ENCODE measurements at places on chromosomes 6 and 20.

GRCh38 chr20:3398681-3399252 is 8.7 kb downstream of the DNAAF9 start:
- DNase-seq: no peak

DNA sequence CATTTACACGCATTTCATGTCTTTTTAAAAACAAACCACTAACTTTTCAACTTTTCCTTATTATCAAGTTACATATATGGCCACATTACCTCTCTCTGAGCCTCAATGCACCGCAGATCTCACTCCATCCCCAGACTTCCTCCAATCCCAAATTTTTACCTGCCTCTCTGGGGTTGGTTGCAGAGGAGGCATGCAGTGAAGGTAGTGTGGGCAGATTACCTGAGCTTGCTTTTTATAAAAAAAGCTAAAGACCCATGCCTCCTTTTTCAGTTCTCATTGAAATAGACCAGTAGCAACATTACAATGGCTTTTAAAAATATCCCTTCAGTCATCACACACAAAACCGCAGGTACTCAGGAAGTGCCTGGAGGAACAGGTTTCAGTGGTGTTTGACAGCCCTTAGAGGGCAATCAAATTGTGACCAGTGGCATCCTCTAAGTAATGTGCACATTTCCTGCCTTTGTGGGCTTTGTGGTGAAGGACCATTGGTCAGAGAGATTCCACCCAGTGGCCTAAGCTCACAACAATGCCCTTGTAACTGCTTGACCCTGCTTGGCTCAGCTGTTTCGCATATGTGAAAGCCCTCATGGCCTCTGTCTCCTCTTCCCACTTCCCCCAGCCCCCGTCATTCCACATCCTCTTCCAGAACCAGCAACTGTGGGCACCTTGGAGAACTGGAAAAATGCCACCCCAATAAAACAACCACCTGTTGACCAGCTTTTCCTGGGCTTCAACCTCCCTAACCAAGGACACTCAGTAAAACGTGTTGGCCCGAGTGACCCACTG is 30.2 kb upstream of the IL17A start:
- peak; percentile 26 for DNase-seq

DNA sequence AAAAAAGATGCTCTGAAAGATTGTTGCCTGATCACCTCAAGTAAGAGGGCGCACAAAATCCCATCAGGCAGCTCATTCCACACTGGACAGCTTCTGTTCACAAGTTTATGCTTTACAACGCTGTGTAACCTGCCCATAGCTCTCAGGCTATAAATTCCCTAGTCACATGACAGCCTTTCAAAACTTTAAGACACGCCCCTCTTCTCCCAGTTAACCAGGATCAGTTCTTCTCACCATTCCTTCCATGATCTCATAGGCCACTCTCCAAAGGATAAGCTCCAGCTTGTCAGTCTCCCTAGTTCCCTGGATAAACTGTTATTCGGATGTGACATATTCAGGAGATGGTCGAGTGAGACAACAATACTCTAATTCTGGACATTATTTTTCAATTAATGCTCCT is 15.0 kb downstream of the ADNP start:
- DNase-seq: peak; percentile 24

DNA sequence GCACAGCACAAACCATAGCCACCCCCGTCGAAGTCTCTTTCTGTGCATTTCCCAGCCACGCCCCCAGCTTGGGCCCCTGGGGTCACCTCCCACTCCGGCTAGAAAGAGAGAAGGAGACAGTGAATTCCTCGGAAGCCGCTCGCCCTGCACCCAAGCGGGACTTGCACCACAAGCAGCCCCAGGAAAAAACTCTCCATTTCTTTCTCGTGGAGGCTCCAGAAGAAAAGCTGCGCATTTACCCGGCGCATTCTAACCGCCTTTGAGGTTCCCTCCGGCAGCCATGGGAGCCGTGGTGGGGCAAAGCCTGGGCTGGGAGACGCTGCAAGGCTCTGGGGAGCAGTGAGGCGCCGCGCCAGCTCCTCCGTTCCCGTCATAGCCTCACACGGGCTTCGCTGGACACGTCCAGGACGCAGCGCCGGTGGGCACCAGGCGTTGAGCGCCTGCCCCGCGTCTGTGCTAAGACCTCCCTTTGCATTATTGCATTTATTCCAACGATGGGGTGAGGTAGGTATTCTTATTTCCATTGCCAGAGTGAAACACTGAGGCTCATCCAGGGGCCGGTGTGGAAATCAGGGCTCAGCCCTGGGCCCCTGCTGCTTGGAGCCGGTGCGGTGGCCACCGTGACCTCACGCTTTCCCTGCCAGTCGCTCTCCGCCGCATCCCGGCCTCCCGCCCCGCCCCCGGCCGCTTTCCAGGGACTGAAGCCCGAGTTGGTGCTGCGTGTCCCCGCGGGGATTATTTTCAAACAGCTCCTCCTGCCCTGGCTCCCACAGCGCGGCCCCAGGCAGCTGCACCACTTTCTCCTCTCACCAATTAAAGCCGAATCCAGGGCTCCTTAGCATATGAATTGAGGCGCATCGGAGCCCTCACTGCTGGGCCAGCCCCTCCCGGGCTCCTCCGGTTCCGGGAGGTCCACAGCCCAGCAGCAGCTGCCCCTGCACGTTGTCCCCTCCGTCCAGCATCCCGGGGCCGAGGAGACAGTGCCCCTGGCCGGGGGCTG is 148.3 kb upstream of the AFDN start:
- peak; percentile 86 for DNase-seq

DNA sequence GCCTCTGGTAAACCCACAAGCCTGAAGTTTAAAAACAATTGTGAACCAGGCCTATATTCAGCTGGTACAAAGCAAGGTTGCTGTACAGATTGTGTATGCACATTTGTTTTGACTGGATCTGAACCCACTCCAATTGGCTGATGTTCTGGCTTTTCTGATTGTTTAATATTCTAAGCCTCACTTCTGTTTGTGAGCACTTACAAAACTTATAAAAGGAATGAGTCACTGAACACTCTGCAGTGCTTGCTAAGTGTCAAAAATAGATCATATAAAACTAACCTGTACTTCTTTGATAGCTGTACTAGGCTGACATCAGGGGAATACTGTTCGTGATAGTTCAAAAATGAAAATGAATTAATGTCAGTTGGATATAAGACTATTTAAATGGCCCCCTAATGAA is 12.1 kb downstream of the COL21A1 start:
- no peak for DNase-seq

GRCh38 chr6:1018041-1018440 is 293.9 kb upstream of the FOXQ1 start:
- DNase-seq: no peak

- DNase-seq: no peak
Observed at GRCh38 chr20:31473331-31474096, 1.4 kb downstream of the DEFB124 start.

DNA sequence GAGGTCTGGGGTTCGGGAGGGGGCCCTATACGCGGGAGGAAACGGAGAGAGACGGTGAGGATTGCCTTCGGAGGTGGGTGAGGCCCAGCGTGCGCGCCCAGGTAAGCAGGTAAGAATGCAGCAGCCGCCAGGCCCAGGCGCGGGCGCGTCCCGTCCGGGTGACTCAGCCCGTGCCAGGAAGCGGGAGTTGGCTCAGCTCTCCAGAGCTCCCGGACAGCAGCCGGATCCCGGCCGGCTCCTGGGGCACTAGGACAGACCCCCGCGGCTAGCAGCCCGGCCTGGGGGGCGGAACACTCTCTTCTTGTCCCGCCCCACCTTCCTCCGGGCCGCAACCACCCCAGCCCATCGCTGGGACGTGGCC is 1.5 kb upstream of the MDFI start:
- peak; percentile 82 for DNase-seq

GRCh38 chr6:69820018-69820417 is 23.2 kb upstream of the LMBRD1 start:
- DNase-seq: no peak

Data from ELF-1 (cell line).